ENCODE measurements at places on chromosomes 3 and 15.

DNA sequence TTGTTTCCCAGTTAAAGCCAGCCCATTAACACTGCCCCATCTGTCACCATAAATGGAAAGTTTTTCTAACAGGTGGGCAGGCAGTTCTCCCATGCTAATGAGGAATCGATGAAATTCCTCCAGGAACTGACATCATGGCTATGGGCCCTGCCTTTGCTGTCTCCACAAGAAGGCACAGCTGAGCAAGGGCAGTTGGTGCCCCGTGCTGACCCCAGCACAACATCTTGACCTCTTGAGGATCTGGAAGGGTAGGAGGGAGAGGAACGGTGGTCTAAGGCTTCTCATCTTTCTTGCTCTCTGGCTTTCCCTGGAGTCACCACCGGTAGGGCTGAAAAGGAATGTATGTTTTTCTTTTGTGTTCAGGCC lies 46.7 kb downstream of the CHCHD6 start:
- DNase-seq = no peak
- no peaks in the 10 kb centered on the region for H3K27me3 ChIP-seq
- H3K27ac ChIP-seq = no peak overlapping the region
- no peaks in the 10 kb centered on the region for H3K36me3 ChIP-seq
- no peak overlapping the region for H3K4me3 ChIP-seq

DNA sequence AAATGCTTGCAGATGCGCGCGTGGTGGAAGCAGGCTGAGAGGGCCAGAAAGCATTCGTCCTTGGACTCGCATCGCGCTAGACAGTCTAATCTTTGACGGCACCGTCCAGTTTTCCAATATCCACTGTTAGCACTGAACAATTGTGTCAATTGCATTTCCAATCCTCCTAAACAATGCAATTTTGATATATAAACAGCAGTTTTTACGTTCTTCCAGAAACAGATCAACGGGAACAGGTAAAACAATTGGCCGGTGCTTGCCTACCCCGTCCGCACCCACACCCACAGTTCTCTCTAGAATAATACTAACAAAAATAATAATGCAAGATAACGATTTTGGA lies 17.2 kb downstream of the CPN2 start:
- DNase-seq = no peak
- H3K36me3 ChIP-seq = no peaks in the 10 kb centered on the region
- H3K27me3 ChIP-seq = peaks cover 21% of the 10 kb centered on the region
- no peak overlapping the region for H3K27ac ChIP-seq
- H3K4me1 ChIP-seq = peaks cover 13% of the 10 kb centered on the region
- peak overlapping the region; percentile 73 for H3K4me3 ChIP-seq

DNA sequence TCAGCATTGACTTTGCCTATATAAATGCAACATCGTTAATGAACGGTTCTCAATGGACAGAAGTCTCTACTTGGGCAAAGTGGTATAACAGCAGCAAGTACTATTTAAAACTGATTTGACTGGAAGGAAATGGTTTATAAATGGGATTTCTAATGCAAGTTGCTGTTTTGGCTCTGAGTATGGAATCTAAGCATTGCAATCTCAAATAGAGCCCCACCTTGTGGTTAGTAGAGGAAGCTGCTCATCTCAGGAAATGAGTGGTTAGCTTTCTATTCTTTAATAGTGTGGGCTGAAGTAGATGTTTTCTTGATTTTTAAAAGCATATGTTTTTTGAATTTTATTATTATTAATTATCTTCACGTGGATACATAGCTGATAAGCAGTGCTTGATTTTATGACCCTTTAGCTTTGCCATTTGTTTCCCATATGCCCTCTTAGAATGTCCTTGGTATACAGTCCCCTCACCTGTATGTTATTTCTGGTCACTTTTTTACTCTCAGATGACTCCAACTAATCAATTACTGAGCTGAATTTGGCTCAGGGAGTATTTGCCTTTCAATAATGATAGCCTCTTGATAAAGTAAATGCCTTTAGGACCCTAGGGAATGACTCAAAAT lies 67.1 kb downstream of the OXSM start:
- peaks cover 2% of the 10 kb centered on the region for H3K27me3 ChIP-seq
- no peak overlapping the region for H3K27ac ChIP-seq
- DNase-seq = no peak
- no peak overlapping the region for H3K4me3 ChIP-seq
- no peaks in the 10 kb centered on the region for H3K36me3 ChIP-seq

- no peak overlapping the region for H3K4me3 ChIP-seq
- peaks cover 4% of the 10 kb centered on the region for H3K27me3 ChIP-seq
- H3K4me1 ChIP-seq = no peaks in the 10 kb centered on the region
- no peaks in the 10 kb centered on the region for H3K36me3 ChIP-seq
- DNase-seq = peak; percentile 11
- H3K27ac ChIP-seq = no peak overlapping the region
These were observed 75.0 kb downstream of the MAGEF1 start for GRCh38 chr3:184636741-184637316.

GRCh38 chr3:65995030-65995429 lies 43.7 kb downstream of the MAGI1 start:
- H3K27ac ChIP-seq = no peak overlapping the region
- DNase-seq = no peak
- H3K4me3 ChIP-seq = no peak overlapping the region
- peaks cover 2% of the 10 kb centered on the region for H3K27me3 ChIP-seq

- H3K4me1 ChIP-seq = peaks cover 10% of the 10 kb centered on the region
- H3K36me3 ChIP-seq = no peaks in the 10 kb centered on the region
- no peak for DNase-seq
- H3K27ac ChIP-seq = no peak overlapping the region
These were observed 3.7 kb downstream of the ACVR2B start for GRCh38 chr3:38457111-38458003.

GRCh38 chr3:111884411-111885018 lies 25.4 kb downstream of the PHLDB2 start:
- DNase-seq = no peak
- peaks cover 4% of the 10 kb centered on the region for H3K27me3 ChIP-seq
- no peaks in the 10 kb centered on the region for H3K4me1 ChIP-seq

- H3K27ac ChIP-seq = no peak overlapping the region
- peaks cover 2% of the 10 kb centered on the region for H3K27me3 ChIP-seq
- no peak for DNase-seq
- no peak overlapping the region for H3K4me3 ChIP-seq
- H3K36me3 ChIP-seq = peaks cover 2% of the 10 kb centered on the region
These were observed 140.4 kb downstream of the CD47 start for GRCh38 chr3:107950417-107950816.

GRCh38 chr3:50655009-50655830 lies 19.5 kb upstream of the DOCK3 start:
- peak overlapping the region; percentile 83 for H3K27ac ChIP-seq
- no peaks in the 10 kb centered on the region for H3K27me3 ChIP-seq
- peaks cover 6% of the 10 kb centered on the region for H3K36me3 ChIP-seq
- H3K4me3 ChIP-seq = no peak overlapping the region
- H3K4me1 ChIP-seq = peaks cover 23% of the 10 kb centered on the region
- no peak for DNase-seq

DNA sequence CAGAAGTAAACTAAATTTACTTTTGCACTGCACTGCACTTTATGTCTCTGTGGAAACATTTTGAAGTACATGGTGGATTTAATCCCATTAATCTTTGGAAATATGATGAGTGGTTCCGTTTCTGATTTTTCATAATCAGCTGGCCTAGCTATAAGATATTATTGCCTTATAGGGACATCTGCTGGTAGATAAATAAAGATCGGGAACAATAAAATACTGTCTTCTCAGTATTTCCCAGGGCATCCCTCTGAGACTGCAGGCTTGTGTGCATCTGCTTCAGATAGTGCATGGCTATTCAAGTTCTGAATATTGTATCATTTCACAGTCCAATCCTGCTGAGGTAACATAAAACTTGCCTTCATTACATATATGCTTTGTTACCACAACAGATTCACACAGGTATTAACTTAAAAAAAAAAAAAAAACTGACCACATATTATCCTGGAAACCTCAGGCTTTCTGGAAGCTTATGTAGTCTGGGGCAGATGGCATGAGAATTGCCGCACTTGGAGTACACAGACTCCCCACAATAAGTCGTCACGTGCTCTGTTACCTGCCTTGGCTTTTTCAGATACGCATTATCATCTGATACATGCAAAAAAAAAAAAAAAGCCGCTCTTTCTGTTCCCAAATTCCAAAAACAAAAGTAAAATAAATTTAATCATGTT lies 330.8 kb upstream of the AGTR1 start:
- H3K27ac ChIP-seq = no peak overlapping the region
- H3K36me3 ChIP-seq = no peaks in the 10 kb centered on the region
- no peak for DNase-seq
- H3K4me1 ChIP-seq = no peaks in the 10 kb centered on the region
- no peaks in the 10 kb centered on the region for H3K27me3 ChIP-seq

- no peaks in the 10 kb centered on the region for H3K4me1 ChIP-seq
- H3K36me3 ChIP-seq = no peaks in the 10 kb centered on the region
- no peak for DNase-seq
- no peaks in the 10 kb centered on the region for H3K27me3 ChIP-seq
- H3K4me3 ChIP-seq = no peak overlapping the region
These were observed 225.6 kb downstream of the PDZRN3 start for GRCh38 chr3:73399106-73399505.

DNA sequence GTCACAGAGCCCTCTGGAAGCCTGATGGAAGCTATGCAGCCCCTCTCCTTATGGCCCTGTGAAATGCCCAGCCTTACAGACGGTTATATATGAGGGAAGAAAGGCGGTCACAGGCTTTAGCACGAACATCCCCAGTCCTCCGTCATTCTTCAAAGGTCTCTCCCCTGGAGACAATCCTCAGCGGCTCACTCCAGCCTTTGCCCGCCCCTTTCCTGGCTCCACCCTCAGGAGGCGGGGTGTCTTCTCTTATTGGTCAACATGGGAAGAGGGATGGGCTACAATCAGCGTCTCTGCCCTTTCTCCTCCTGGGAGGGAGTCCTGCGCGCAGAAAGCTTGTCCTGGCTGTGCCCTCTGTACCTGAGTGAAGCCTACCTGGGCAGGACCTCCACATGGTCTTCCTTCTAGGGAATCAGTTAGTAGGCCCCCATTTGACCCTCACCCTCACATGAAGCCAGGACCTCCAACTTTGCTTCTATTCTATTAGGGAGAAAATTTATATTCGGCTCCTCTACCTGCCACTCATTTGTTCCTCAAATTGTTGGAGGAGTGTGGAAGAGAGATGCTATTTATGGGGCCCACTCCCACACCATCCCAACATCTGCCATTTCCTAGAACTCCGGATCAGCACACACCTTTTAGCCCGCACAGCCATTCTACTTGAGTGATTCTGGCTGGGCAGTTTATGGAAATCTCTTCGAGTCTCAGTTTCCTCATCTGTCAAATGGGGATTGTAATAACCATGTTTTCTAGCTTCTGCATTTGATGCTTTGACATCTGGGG lies 112.9 kb upstream of the SLC6A11 start:
- peaks cover 39% of the 10 kb centered on the region for H3K27me3 ChIP-seq
- no peak overlapping the region for H3K4me3 ChIP-seq
- no peak overlapping the region for H3K27ac ChIP-seq
- no peaks in the 10 kb centered on the region for H3K4me1 ChIP-seq
- no peak for DNase-seq

- H3K36me3 ChIP-seq = no peaks in the 10 kb centered on the region
- no peak for DNase-seq
- no peak overlapping the region for H3K27ac ChIP-seq
- peaks cover 2% of the 10 kb centered on the region for H3K27me3 ChIP-seq
- H3K4me3 ChIP-seq = no peak overlapping the region
These were observed 268.5 kb downstream of the PTPRG start for GRCh38 chr3:61829722-61830350.

DNA sequence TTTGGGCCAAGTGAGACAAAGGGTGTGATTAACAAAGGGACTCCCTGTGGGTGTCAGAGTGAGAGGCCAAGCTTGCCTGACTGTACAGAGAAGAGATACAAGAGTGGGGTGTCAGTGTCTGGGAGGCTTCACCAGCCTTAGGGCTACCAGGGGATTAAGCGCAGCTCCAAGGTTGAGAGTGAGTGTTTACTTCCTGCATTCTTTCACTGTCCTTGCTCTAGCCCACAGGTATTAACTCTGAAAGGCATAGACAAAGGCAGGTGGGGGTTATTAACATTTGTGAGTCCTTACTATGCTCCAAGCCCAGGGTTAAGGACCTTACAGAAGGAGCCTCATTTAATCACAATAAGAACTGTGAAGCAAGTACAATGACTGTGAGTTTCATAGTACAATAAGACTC lies 107.6 kb downstream of the IL20RB start:
- no peaks in the 10 kb centered on the region for H3K4me1 ChIP-seq
- no peaks in the 10 kb centered on the region for H3K27me3 ChIP-seq
- no peak overlapping the region for H3K27ac ChIP-seq
- DNase-seq = no peak

- no peaks in the 10 kb centered on the region for H3K36me3 ChIP-seq
- no peak overlapping the region for H3K27ac ChIP-seq
- no peaks in the 10 kb centered on the region for H3K27me3 ChIP-seq
- DNase-seq = no peak
- no peaks in the 10 kb centered on the region for H3K4me1 ChIP-seq
These were observed 241.6 kb upstream of the COL8A1 start for GRCh38 chr3:99396651-99397275.

DNA sequence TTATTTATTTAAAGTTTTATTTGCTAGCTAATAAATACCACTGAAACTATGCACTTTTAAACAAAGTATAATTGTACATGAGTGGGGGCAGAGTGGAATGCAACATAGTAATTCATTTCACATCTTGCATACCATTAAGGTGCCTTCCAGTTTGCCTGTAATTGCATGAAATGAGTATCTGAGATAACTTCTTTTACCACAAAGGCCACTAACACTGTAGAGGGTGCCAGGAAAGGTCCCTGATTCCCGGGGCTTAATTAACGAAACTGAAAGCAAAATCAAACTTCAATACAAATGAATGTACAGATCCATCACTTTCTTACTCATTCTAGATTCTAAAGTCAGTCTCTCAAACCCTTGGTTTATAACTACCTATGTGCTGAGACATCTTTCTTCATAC lies 2.1 kb downstream of the CD47 start:
- peaks cover 22% of the 10 kb centered on the region for H3K4me1 ChIP-seq
- H3K4me3 ChIP-seq = peak overlapping the region; percentile 76
- H3K27me3 ChIP-seq = peaks cover 7% of the 10 kb centered on the region
- H3K27ac ChIP-seq = peak overlapping the region; percentile 32

- H3K36me3 ChIP-seq = peaks cover 39% of the 10 kb centered on the region
- no peak for DNase-seq
- H3K27ac ChIP-seq = peak overlapping the region; percentile 88
- H3K4me3 ChIP-seq = peak overlapping the region; percentile 87
- peaks cover 2% of the 10 kb centered on the region for H3K27me3 ChIP-seq
These were observed 627 bp upstream of the FAM131A start for GRCh38 chr3:184336547-184337398.

All from activated T-helper 1 cell treated with anti-CD3 and anti-CD28 coated beads, Interleukin-12 subunit alpha, Interleukin-12 subunit beta, Interleukin-2, Interleukin-4 antibody, amounts not matched to agents 30 ng/mL and 10 ng/mL and 1 ng/mL, durations not matched to agents 14 hours and 24 hours and 36 hours (primary cell).